ENCODE measurements at places on chromosomes 6 and 20.

DNA sequence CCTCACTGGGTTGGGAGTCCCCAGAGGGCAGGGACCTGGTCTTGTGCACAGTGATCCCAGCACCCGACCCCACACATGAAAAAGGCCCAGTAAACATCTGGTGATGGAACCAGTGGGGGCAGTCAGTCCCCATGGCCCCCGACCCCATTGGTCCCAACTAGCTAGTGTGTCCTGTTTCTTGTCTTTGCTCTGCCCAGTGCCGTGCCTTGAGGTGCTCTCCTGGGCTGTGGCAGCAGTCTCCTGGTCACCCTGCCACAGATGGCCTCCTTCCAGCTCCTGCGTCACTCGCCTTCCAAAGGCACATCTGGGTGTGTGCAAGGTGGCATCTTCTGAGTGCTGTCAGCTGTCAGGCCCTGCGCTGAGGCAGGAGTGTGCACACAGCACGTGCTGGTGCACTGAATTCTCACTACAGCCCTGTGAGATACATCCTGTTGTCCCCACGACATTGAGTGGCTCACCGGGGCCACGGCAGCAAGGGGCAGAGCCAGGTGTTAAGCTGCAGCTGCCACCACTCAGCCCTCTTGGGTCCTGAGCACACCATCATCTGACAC is 3.9 kb downstream of the NPEPL1 start:
- no peak for DNase-seq

GRCh38 chr6:136178749-136179148 is 71.4 kb downstream of the MTFR2 start:
- DNase-seq, result no peak

DNA sequence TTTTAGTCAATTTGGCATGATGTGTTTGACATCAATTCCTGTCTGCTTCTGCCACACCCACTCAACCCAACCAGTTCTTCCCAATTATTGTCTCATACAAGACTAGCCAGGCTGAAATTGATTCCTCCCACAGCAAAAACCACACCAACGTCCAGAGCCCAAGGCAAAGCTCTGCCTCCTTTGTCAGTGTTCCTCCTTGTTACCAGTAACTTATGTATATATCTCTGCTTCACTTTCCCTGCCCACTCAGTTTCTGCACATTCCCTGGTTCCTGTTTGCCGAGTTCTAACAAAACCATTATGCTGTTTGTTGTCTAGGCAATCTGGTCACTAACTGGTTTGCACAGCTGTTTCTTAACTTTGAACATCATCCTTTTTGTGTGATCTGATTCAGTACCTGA is 547.9 kb upstream of the PTCHD4 start:
- no peak for DNase-seq

GRCh38 chr6:20870021-20870420 is 335.8 kb downstream of the CDKAL1 start:
- DNase-seq, result no peak

DNA sequence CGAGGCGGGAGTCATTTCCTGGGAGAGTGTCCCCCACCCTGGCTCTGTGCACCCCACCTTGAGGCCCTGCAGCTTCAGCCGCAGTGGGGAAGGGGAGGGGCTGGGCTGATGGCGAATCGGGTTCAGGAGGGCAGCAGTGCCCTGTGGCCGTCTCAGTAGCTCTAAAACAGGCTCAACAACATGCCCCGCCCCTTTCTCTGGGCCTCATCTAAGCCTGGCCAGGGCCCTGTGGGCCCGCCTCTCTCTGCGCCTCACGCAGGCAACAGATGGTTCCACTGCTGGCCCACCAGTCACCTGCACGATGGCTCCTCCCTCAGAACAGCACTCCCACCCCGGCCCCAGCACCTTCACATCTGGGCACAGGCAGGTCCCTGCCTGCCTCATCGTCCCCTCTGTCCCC is 30.2 kb downstream of the CHRNA4 start:
- DNase-seq, result no peak

DNA sequence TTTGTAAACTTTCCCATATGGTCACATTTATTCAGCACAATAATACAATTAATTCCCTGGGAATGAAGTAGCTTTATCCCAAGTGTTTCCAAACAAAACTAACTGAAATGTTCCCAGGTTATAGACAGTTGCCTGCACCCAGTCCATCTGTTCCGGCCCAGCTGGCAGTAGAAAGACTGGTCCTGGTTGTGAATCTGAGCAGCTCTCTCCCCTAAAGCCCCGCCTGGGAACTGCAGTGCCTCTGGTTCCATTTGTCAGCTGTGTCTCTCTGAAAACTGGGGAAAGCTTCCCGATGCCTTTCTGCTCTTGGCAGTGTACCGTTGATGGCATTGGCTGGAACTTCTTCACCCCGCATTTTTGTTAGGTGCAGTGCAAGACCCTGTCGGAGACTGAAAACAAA is 8.7 kb downstream of the MTHFD1L start:
- no peak for DNase-seq
